ENCODE measurements at places on chromosomes 2 and 18. TPM values are rescaled to one million over a fixed set of nuclear protein-coding genes. Genes with fewer than 3 reads are reported as not detected.

GRCh38 chr18:78627551-78628346 is 351.9 kb upstream of the SALL3 start:
- H3K4me3 ChIP-seq = no peak overlapping the region
- H3K27me3 ChIP-seq = no peaks in the 10 kb centered on the region
- no peaks in the 10 kb centered on the region for H3K4me1 ChIP-seq
- no peak for DNase-seq

GRCh38 chr2:24920098-24920808 is at the start of gene ADCY3:
Gene ADCY3 (minus strand): TSS chr2:24920237. CDS start chr2:24918987, 1,250 bp downstream.
- H3K27me3 ChIP-seq = no peaks in the 10 kb centered on the region
- peak within 1 kb of the TSS; percentile 72 for H3K27ac ChIP-seq
- peaks cover 39% of the 10 kb centered on the region for H3K4me1 ChIP-seq
- peak; percentile 70 for DNase-seq
- H3K4me3 ChIP-seq = peak within 1 kb of the TSS; percentile 83
- peaks cover 15% of the 10 kb centered on the region for H3K36me3 ChIP-seq

DNA sequence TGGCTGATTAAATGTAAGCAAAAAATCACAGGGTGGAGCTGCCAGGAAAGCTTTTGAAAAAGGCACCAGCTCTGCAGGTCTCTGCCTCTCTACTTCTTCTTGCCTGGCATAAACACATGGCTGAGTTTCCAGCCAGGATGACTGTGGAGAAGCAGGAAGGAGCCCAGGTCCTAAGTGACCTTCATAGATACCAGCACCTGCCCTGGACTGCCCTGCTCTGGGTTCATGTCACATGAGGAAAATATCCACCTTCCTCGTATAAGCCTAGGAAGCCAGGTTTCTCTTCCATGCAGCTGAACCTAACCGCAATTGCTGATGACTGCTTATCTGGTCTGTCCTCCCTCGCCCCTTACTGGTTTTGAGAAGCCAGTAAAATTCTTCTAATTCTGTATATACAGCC is 47.8 kb upstream of the CREB1 start:
- H3K4me3 ChIP-seq = no peak overlapping the region
- H3K27me3 ChIP-seq = no peaks in the 10 kb centered on the region
- DNase-seq = no peak
- H3K27ac ChIP-seq = no peak overlapping the region
- H3K36me3 ChIP-seq = no peaks in the 10 kb centered on the region

The CDH2 gene
- not detected for total RNA-seq

The RAB6C gene
- total RNA-seq = not detected

GRCh38 chr2:66535574-66536289 is 100.8 kb downstream of the MEIS1 start:
- DNase-seq = no peak
- H3K4me1 ChIP-seq = no peaks in the 10 kb centered on the region
- no peak overlapping the region for H3K4me3 ChIP-seq
- no peaks in the 10 kb centered on the region for H3K27me3 ChIP-seq
- H3K27ac ChIP-seq = no peak overlapping the region

DNA sequence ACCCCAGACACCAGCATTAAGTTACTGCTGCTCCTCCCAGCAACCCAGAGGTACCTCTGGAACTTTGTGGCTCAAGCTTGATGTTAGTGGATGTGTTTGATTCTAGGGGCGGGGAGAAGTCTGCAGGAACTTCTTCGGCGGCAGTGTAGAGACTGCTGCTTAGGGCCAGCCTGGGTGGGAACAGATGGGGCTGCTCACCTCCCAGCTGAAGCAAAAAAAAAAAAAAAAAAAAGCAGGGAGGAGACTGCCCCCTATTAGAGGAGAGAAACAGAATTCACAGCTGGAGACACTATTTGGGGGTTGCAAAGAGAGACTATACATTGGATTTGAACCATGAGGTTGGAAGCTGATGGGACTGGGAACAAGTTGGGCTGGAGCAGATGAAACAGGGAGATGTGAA is 28.6 kb upstream of the FAM136A start:
- H3K27me3 ChIP-seq = peaks cover 7% of the 10 kb centered on the region
- no peak overlapping the region for H3K27ac ChIP-seq
- H3K36me3 ChIP-seq = no peaks in the 10 kb centered on the region
- H3K4me3 ChIP-seq = no peak overlapping the region
- H3K4me1 ChIP-seq = no peaks in the 10 kb centered on the region

DNA sequence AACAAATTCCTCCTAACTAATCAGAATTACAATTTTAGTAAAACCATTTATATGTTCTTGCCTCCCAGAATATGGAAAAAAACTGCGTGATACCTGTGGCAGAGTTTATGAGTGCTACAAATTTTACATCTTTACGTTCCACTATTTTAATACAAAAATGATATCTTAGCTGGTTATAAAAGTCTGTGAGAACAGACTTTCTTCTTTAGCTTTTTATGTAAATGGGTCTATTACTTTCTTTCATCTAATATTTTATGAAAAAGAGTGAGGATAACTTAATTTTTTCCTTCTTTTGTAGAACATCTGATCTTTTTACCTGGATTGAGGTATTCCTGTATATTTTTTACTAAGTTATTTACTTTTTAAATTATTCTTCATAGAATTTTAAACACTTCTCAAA is 22.1 kb upstream of the REG3A start:
- H3K4me3 ChIP-seq = no peak overlapping the region
- no peak overlapping the region for H3K27ac ChIP-seq
- no peaks in the 10 kb centered on the region for H3K36me3 ChIP-seq
- H3K27me3 ChIP-seq = no peaks in the 10 kb centered on the region

DNA sequence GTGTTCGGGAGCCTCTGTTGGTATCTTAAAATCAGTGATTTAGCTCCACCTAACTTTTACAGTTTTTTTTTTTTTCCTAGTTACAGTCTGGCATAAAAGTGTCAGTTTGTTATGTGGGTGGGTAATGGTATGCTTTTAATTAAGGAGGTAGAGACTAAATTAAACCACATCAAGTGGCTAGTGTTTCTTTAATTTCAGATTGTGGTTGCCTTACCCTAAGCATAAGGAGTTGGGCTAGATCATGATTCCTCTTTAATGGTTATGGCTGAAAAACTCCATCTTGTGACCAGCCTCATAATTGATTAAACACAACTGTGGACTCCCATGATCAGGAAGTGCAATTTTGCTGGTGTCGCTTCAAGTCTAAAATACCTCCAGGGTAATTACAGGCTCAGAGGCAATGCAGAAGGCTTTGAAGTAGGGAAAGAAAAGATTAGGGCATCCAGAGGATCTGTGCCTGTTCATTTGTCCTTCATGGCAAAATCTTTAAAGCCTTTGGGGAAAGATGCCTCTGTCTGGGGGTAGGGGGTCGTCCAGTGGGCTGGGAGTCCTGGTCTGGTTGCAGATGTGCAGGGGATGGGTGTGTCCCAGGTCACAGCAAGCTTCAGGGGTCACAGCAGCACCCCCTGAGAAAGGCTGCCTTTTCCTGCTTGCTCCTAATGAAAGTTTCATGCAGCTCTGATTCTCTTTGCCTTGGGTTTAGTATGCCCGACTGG is 579.2 kb downstream of the BCL11A start:
- no peaks in the 10 kb centered on the region for H3K27me3 ChIP-seq
- DNase-seq = no peak
- no peaks in the 10 kb centered on the region for H3K4me1 ChIP-seq
- no peak overlapping the region for H3K4me3 ChIP-seq
- H3K27ac ChIP-seq = no peak overlapping the region
